ENCODE measurements at places on chromosomes 4 and X.

- DNase-seq = no peak
These were observed 1326.3 kb downstream of the C4orf33 start for GRCh38 chr4:130422261-130422660.

DNA sequence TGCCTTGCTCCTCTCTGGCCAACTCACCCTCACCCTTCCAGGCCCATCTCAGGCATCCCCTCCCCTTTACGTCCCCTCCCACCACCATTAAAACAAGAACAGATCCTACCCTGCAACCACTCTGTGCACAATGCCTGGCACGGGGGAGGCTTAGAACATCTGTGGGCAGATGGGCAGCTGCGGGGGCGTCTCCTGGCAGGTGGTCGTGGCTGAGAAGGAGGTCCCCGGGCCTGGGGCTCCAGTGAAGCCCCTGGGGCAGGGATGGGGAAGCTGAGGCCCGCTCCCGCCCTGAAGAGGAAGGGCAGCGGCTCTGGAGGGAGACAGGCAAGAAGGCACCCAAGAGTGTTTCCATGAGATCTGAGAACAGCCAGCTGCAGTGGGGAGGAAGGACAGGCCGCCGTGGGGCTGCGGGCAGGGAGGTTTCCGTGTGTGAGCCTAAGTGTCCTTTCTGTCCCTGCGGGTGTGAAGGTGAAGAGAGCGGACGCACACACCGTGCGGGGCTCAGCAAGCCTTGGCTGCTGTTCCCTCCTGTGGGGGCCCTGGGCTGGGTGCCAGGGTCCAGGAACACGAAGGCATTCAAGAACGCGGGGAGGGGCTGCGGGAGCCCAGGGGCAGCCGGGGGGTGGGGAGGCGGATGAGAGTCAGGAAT lies 7.8 kb upstream of the TBC1D14 start:
- no peak for DNase-seq

DNA sequence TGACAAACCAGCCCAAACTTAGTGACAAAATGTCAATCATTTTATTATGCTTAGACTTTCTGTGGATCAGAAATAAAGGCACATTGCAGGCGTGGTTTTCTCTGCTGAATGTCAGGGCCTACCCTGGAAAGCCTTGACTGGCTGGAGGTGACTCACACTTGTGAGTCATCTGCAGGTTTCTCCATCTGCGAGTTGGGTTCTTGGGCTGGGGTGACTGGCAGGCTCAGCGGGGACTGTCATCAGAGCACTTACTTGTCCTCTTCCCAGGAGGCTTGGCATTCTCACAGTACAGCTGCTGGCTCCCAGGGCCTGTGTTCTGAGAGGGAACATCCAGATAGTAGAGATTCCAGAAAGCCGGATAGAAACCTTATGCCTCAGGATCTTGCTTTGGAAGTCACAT lies 153.8 kb upstream of the AGA start:
- no peak for DNase-seq

DNA sequence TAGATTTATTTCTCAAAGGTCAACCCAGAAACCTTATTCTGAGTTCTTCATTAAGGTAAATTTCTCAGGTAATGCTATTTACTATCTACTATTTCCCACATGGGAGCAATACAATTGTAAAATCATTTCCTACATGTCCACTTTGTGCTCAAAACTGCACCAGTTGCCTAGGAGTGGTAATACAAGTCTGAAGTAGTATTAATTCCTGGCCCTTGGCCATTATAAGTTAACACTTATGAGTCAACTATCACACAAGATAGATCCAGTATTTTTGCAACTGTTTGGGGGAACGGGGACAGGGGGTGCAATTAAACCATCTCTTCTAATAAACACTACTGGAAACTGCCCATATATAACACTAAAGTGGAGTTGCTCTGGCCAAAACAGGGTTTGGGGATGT lies 48.9 kb downstream of the ACSL4 start:
- DNase-seq = no peak

GRCh38 chr4:173518425-173519102 lies 11.5 kb downstream of the HAND2 start:
- DNase-seq = no peak

Data from COR-L47 (cell line).